Activated CD8-positive, alpha-beta memory T cell treated with anti-CD3 and anti-CD28 coated beads for 1 hour (primary cell): ENCODE measurements at places on chromosomes 16 and 17.

DNA sequence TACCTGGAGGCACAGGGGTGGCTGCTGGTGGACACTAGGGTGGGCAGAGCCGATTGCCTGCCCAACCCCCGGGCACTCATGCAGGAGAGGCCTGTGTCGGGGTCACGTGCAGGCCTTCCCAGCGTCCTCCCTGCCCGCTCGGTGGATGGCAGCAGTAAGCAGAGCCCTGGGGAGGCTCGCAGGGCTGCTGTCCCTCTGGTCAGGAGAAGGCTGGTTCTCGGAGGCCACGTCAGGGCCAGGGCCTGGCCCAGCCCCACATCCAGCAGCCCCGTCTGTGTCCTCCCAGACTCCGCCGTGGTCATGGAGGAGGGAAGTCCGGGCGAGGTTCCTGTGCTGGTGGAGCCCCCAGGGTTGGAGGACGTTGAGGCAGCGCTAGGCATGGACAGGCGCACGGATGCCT lies 35.6 kb downstream of the TSC2 start:
- DNase-seq = no peak

- no peak for DNase-seq
Measured at GRCh38 chr16:76650582-76650981, 373.4 kb downstream of the CNTNAP4 start.

DNA sequence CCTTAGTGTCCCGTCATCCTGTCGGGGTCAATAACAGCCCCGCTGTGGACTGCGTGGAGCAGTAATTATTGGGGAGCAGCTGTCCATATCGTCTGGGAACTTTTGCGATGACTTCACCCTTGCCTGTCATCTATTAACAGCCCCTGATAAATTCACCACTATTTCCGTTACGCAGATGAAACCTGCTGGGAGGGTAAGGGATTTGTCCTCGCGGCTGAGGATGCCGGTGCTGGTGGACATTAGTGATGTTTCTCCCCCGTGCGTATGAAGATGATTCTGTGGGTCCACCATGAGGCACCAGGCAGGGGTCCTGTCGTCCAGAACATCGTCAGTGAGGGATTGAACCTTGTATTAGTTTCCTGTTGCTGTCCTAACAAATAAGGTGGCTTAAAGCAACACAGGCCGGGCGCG lies 1.0 kb downstream of the FLYWCH2 start:
- no peak for DNase-seq

GRCh38 chr17:17443173-17443572 lies 33.6 kb upstream of the MED9 start:
- DNase-seq = no peak

DNA sequence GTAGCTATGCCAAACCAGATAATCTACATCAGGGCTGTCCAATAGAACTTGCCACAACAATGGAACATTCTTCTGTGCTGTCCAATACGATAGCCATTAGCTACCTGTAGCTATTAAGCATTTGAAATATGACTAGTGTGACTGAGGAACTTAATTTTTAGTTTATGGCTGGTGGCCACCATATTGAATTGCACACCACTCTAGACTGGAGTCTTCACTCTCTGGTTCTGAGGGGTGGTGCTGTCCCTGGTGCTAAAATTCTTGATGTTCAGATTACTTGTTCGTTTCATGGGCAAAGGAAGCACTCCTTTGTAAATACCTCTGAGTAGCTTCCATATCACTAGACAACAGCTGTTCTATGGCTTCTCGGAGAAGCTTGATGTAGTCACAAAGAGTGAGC lies 296.6 kb downstream of the NPIPA8 start:
- DNase-seq = no peak

DNA sequence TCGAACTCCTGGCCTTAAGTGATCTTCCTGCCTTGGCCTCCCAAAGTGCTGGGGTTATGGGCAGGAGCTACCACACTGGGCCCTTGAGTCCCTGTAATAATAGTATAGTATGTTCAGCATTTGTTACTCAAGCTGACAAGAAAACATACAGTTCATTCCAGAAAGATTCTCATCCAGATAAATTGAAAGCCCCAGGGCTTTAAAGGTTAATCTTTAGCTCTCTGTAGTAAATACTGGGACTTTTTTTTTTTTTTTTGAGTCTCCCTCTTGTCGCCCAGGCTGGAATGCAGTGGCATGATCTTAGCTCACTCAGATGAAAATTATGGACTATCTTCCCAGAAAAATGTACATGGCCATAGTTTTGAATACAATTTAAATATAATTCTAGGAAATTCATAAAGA lies 11.0 kb downstream of the BRCA1 start:
- DNase-seq = no peak

DNA sequence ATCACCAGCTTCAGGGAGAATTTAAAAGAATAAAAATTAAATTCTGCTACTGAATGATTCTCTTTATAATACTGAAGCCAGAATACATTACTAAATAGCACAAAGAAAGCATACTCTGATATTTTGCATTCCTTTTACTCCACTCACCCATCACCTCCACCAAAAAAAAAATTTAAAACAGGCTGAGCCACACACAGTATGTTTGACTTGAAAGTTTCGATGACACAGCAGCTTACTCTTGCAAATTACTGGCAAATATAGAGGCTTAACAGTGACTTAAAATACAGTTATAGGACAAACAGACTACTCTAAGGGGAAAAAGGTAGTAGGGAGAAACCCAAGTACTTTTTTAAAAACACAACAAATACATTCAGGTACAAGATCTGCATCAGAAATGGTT lies 39.2 kb downstream of the GPATCH8 start:
- DNase-seq = no peak

DNA sequence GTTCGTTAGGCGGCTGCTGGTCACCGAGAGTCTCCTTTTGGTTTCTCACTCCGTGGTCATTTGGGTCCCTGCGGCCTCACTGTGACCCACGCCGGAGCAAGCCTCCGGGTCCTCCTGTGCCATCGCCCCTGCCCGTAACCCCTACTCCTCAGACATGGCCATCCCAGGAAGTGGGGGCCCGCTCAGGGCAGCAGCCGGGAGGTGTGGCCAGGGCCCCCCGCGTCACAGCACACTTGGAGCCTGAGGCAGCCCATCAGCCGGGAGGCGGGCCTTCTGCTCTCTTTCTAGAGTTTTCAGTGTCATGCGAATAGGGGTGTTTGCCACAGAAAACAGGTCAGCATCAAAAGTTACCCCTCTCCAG lies 7.9 kb upstream of the WFIKKN1 start:
- DNase-seq = no peak
